ENCODE measurements at places on chromosomes 2 and 18.

DNA sequence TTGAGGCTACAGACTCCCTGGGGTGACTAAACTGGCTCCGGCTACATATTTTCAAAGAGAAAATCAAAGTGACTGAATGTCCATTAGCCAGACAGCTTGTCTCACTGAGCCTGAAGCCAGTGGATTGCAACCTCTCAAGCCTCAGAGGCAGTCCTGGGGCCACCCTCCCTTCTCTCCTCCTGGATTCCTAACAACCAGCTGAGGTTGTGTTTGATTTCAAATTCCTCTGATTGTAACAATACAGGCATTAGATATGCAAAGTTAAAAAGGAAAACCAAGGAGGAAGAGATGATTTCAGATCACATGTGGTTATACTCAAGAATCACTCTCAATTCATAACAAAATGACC is 101.0 kb upstream of the LMAN1 start:
- DNase-seq, result no peak

GRCh38 chr2:100741880-100742276 is 78.1 kb upstream of the NPAS2 start:
- no peak for DNase-seq

- no peak for DNase-seq
Measured at GRCh38 chr2:71269511-71270090, 42.7 kb upstream of the PAIP2B start.

- DNase-seq, result no peak
Measured at GRCh38 chr2:233764264-233764663, 4.2 kb downstream of the UGT1A1 start.

DNA sequence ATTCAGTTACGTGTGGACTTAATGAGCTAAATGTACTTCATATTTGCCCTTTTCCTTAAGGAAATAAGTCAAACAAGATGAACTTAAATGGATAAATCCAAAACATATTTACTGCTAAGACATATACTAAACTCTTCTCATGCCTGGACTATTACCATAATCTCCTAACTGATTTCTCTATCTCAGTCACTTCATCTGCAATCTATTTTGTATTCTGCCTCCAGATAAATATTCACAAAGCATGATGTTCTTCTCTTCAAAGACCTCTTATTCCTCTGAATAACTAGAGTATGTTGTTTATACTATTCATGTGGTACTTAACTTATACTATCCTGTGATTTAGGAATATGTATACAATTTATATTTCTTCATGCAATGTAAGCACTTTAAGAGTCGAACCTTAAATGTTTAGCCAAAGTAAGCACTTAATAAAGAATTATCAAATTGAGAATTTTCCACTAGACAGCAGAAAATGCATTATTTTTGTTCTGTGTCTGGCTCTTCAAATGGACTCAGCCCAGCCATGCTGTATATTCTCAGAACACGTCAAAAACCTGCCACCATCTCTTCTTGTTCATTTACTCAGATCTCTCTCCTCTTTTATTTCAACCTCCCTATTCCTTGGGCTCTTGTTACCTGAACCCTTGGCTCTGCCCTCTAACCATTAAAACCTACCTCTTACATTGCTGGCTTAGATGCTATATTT is 79.9 kb upstream of the ARHGAP28 start:
- no peak for DNase-seq

- no peak for DNase-seq
Measured at GRCh38 chr2:171404261-171404660, 29.5 kb downstream of the METTL8 start.

GRCh38 chr2:18276583-18277075 is 283.8 kb downstream of the RDH14 start:
- no peak for DNase-seq

- no peak for DNase-seq
Measured at GRCh38 chr2:202161151-202161835, 77.1 kb downstream of the SUMO1 start.

DNA sequence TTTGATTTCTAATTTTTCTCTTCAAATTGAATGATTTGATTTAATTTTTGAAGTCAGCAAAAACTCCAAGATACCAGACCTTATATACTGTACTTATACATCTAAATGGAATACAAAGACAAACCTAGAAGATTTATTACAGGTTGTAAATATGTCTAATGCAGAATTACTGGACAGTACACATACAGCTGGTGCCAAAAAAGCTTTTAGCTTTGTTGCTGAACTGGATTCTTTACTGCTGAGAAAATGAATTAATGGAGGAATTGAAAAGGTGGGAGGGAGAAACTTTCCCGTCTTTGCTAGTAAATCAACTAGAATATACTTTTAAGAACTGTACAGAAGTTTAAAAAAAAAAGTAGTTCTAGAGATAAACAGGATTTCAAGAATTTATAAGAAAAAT is 17.5 kb downstream of the C1D start:
- no peak for DNase-seq

GRCh38 chr2:27086724-27087593 is at the start of gene KHK:
TSS of gene KHK (plus strand) at chr2:27086772. CDS start at chr2:27087260, 488 bp downstream.
- no peak for DNase-seq

Measured in OCI-LY7 (cell line).